ENCODE measurements at places on chromosomes 7 and 10. TPM values are rescaled to one million over a fixed set of nuclear protein-coding genes. Genes with fewer than 3 reads are reported as not detected.

GRCh38 chr7:18958627-18959026 lies 158.8 kb downstream of the TWIST1 start:
- no peaks in the 10 kb centered on the region for H3K27me3 ChIP-seq
- no peaks in the 10 kb centered on the region for H3K36me3 ChIP-seq
- H3K4me1 ChIP-seq: no peaks in the 10 kb centered on the region

GRCh38 chr10:35523670-35524225 lies 81.4 kb upstream of the GJD4 start:
- H3K27ac ChIP-seq: no peak overlapping the region
- DNase-seq: no peak
- H3K36me3 ChIP-seq: no peaks in the 10 kb centered on the region
- H3K27me3 ChIP-seq: no peaks in the 10 kb centered on the region
- H3K4me3 ChIP-seq: no peak overlapping the region

DNA sequence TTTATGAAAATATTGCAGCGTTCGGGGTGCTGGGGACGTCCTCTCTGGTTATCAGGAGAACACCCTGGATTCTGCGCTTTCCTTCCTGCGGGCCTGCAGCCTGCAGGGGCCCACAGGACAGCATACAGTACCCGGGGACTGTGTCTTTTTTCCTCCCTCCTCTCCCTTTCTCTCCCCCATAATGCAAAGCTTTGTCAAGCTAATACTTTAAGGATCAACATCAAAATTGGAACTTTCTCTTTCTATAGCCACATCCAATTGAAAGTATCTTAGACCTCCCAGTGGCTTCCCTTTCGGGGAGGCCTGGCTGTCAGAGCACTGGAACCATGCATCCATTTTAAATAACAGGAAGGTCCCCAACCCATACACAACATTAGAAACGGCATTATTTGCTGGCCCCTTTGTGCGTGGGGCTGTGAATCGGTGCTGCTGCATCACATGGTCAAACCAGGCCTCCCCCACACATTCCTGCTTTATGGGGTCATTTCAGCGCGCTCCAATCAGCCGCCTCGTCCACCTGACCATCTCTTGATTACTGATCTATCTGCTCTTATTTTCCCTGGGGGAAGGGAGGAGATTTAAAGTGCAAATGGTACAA lies 505.1 kb downstream of the DNAJB6 start:
- H3K4me3 ChIP-seq: no peak overlapping the region
- no peaks in the 10 kb centered on the region for H3K4me1 ChIP-seq
- H3K36me3 ChIP-seq: no peaks in the 10 kb centered on the region
- peaks cover 8% of the 10 kb centered on the region for H3K27me3 ChIP-seq

MRPL32 gene
- total RNA-seq: 22.5 TPM
